Dermis microvascular lymphatic vessel endothelial cell (primary cell): ENCODE measurements at places on chromosomes 4 and X. TPM values are rescaled to one million over a fixed set of nuclear protein-coding genes. Genes with fewer than 3 reads are reported as not detected.
A peak's percentile ranks its signal among the peaks of the same experiment; 100 is the strongest.

DNA sequence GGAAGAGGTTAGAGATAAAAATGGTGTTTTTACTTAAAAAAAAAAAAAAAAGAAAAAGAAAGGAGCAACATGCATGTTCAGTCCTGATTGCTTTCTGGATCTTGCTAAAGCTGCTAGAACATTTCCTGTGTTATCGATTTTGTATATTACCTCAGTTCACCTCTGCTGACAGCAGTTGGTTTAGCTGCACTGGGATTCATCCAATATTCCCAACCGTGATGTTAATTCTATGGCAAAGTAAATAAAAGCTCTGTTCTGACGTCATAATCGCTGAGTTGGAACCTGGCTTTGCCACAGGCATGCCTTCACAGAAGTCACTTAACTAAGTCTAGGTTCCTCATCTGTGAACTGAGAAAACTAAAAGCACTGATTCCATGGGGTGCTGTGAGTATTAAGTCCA lies 90.7 kb upstream of the SORBS2 start:
- DNase-seq, result no peak

- DNase-seq, result no peak
Measured at GRCh38 chr4:69224891-69225290, 10.3 kb upstream of the UGT2B11 start.

GRCh38 chrX:97132664-97133415 lies 249.1 kb downstream of the RPA4 start:
- no peak for DNase-seq

DTHD1 gene
- not detected in 2 replicates for total RNA-seq

GRCh38 chrX:150081076-150081475 lies 142.8 kb upstream of the EOLA2 start:
- DNase-seq, result no peak

DNA sequence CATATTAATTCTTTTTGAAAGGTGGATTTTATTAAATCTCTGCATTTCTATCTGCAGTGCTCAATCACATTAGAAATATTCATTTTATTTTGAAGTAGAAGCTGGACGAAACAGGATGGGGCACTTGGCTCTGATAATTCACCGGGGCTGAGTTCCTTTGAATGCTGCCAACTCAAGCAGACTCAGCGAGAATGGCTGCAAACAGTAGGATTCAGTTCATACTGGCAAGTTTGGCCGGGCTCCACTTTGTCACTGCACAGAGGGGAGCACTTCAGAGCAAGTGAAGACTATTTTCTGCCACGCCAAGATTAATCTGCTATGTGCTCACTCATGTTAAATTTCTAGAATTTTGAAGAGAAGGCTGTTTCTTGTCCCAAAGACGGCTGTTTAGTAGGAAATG lies 30.7 kb upstream of the KLHL8 start:
- DNase-seq, result no peak

GRCh38 chr4:98210281-98210680 lies 50.9 kb upstream of the RAP1GDS1 start:
- no peak for DNase-seq

- no peak for DNase-seq
Measured at GRCh38 chr4:80507507-80507906, 172.0 kb downstream of the CFAP299 start.

DNA sequence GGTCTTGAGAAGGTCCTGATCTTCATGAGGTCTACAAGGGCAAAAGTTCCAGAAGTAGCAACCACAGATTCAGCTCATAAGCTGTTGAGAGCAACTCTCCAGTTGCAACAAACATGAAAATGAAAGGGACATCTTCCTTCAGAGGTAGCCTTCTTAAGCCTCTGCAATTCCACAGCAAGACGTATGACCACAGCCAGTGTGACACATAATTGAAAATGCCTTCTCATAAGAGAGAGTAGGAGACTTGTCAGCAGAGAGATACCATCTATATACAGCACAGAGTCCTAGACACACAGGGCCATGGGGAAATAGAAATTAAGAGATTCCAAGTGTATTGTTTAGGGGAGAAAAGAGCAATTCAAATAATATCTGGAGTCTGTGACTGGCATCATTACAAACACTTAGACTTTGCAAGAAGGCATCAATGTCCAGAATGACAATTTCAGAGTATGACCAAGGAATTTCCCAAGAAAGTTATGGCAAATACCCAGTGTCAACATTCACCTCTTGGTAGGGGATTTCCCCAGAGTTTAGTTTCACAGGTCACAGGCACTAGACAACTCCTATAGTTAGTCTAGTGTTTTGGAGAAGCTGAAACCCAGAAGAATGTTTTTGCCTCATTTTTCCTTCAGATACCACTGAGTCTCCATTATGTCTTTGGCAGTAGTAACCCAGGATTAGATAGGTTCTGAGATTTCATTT lies 340.3 kb downstream of the ZNF674 start:
- DNase-seq, result no peak

GRCh38 chr4:31045724-31046318 lies 325.7 kb downstream of the PCDH7 start:
- DNase-seq, result peak; percentile 61

DNA sequence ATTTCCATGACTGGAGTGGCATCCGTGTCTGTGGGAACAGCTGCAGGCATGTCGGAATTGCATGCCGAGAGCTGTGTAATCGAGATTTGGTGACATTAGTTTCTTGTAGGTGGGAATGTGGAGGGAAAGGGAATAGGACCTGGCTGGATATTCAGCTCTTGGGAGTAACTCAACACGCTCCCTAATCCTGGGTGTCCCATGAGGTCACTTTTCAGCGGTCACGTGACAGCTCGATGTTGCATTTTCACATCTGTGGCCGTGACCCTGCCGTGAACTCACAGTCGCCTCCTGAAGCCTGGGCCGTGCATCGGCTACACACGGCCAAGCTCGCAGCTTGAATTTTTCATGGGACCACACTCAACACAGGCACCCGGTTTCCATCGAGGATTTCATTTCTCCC lies 25.8 kb upstream of the PSAPL1 start:
- no peak for DNase-seq

GRCh38 chr4:26622913-26623312 lies 39.0 kb downstream of the TBC1D19 start:
- no peak for DNase-seq

IL21 gene
- total RNA-seq, result not detected in 2 replicates

DNA sequence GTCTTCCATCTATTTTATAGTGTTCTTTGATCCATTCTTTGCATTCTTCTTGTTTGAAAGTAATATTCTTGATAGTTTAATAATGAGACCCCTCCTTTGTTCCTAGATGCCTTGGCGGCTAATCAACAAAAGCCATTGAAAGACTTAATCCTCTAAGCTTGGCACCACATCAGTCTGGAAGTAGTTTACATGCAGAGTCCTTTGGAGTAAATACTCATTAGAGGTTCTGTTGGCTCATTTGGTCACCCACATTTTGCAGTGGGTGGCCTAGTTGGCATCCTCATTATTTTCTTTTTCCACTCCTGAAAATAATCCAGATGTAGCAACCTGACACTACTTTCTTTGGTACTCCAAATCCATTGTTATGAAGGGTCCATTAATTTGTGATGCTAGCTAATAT lies 64.5 kb downstream of the DKK2 start:
- no peak for DNase-seq

STK32B gene
- total RNA-seq, result 22.5 and 23.1 TPM in 2 replicates

DNA sequence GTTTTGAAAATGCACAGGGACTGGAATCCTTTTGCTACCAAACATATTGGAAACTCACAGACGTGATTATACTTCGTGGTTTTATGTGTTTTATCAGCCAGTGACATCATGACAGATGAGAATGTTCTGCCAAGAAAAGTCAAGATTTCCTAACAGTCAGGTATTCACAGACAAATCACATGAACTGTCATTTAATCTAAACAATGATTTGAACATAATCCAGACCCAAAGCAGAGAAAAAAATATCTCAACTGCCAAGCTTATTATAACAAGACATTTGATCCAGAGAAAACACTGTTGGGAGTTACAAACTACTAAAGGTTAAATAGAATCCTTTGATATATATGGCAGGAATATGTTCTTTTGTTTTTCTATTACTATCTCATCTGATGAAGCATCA lies 635.9 kb upstream of the FRG1 start:
- no peak for DNase-seq

GRCh38 chr4:7564242-7564641 lies 129.5 kb upstream of the PSAPL1 start:
- DNase-seq, result no peak

DNA sequence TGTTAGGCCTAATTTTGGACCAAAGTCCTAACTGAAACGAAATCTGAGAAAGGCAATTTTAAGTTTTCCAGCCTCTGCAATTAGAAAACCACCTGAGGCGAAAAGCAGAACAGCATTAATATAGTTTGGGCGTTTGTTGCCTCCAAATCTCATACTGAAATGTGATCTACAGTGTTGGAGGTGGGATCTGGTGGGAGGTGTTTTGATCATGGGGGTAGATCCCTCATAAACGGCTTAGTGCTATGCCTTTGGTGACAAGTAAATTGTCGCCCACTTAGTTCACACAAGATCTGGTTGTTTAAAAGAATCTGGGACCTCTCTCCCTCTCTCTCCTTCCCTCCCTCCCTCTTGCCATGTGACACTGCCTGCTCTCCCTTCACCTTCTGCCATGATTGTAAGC lies 5.7 kb downstream of the FAM241A start:
- no peak for DNase-seq

GRCh38 chrX:33053001-33053400 lies 158.3 kb downstream of the DMD start:
- no peak for DNase-seq

- DNase-seq, result no peak
Measured at GRCh38 chr4:23969635-23970145, 79.8 kb upstream of the PPARGC1A start.

GRCh38 chrX:33726281-33727160 lies 405.6 kb downstream of the FAM47A start:
- no peak for DNase-seq

- no peak for DNase-seq
Measured at GRCh38 chrX:28701222-28701621, 114.0 kb downstream of the IL1RAPL1 start.
